Calu3 (cell line): ENCODE measurements at places on chromosomes 13 and 19. TPM values are rescaled to one million over a fixed set of nuclear protein-coding genes. Genes with fewer than 3 reads are reported as not detected.
A peak's percentile ranks its signal among the peaks of the same experiment; 100 is the strongest.

Gene LRRC63
- 0.32 and 0.38 TPM in 2 replicates for total RNA-seq

DNA sequence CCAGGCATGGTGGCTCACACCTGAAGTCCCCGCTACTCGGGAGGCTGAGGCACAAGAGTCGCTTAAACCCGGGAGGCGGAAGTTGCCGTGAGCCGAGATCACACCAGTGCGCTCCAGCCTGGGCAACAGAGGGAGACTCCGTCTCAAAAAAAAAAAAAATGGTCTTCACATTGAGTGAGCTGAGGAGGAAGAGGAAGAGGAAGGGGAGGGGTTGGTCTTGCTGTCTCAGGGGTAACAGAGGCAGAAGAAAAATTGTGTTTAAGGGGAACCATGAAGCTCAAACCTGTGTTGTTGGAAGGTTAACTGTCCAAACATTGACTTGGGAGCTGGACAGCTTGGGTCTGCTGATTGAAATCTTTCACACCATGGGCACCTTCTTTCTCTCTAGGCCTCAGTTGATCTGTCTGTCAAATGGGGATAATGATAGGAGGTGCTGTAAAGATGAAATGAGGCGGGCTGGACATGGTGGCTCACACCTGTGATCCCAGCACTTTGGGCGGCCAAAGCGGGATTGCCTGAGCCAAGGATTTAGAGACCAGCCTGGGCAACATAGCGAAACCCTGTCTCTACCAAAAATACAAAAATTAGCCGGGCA lies 9.8 kb upstream of the SLC44A2 start:
- H3K4me3 ChIP-seq, result no peak overlapping the region
- no peak overlapping the region for H3K27ac ChIP-seq
- no peak for DNase-seq

Gene ZNF491
- total RNA-seq, result 0.24 and 0.92 TPM in 2 replicates

DNA sequence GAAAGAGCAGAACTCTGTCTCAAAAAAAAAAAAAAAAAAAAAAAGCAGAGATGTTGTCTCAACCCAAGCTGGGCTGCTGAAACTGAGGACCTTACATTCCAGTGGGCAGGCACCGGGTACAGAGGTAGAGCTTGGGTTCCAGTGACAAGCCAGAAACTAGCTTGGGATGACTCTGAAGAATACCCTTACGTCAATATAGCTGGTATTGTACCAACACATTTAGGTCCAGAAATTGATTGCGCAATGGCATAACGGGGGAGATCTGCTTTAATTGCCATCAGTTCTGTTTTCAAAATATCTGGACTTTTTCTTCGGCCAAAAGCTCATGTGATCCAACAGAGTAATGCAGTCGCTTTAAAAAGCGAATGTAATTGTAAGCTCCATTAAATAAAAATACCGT lies 103.1 kb upstream of the UBL3 start:
- H3K4me1 ChIP-seq, result no peaks in the 10 kb centered on the region
- H3K27me3 ChIP-seq, result peaks cover 51% of the 10 kb centered on the region
- H3K4me3 ChIP-seq, result no peak overlapping the region
- no peak for DNase-seq
- H3K36me3 ChIP-seq, result no peaks in the 10 kb centered on the region

- no peaks in the 10 kb centered on the region for H3K36me3 ChIP-seq
- no peaks in the 10 kb centered on the region for H3K27me3 ChIP-seq
- H3K4me3 ChIP-seq, result no peak overlapping the region
- no peak for DNase-seq
- H3K27ac ChIP-seq, result no peak overlapping the region
Measured at GRCh38 chr13:71368336-71368735, 498.7 kb downstream of the DACH1 start.

DNA sequence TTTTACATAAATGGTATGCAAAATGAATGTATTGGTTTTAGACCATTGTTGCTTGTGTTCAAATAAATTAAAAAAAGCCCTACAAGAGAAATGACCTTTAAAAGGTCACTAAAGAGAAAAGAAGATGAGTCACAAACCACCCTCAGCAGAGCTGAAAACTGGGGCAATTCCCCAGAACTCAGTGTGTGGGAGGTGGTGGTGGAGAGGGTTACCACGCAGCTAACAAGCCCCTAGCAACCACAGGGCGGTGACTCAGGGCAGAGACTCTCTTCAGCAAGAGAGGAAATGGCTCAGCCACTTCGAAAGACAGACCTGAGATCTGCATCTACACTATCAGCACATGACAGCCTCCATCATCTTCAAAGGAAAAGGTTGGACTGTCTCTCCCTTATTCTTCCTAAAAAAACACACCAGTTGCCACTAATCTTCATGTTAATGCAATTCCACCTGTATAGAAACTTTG lies 29.4 kb upstream of the NDFIP2 start:
- H3K27ac ChIP-seq, result no peak overlapping the region
- no peaks in the 10 kb centered on the region for H3K27me3 ChIP-seq
- DNase-seq, result no peak
- H3K4me3 ChIP-seq, result no peak overlapping the region
- no peaks in the 10 kb centered on the region for H3K4me1 ChIP-seq
- no peaks in the 10 kb centered on the region for H3K36me3 ChIP-seq

DNA sequence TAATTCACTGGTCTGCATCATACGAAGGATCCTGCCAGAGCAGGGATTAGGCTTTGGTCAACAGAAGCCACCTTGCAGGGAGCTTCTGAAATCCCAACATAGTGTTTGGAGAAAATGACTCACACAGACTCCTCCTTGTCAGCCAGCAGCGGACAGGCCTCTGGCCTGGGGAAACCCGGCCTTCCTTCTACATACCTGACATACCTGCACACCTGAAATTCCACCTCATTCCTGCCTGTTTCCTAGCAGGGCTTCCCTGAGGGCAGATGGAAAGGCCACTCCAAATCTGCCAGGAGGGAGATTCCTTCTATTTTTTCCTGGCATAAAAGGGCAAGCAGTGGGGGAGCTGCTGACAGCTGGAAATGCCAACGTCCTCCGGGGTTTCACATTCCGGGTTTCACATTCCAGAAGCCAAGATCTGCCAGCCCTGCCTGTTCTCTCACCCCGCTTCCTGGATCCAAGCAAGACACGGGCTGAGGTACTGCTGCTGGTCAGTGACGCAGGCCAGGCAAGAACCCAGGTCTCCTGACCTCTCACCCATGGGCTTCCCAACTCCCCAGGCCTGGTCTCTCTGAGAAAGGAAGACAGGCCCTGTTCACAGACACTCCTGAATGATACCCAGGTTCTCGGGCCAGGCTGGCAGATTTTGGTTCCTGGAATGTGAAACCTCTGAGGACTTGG lies 18.2 kb upstream of the IGFL1 start:
- peak; percentile 77 for DNase-seq
- peaks cover 48% of the 10 kb centered on the region for H3K4me1 ChIP-seq
- H3K36me3 ChIP-seq, result peaks cover 12% of the 10 kb centered on the region
- peak overlapping the region; percentile 75 for H3K27ac ChIP-seq
- H3K27me3 ChIP-seq, result peaks cover 36% of the 10 kb centered on the region

DNA sequence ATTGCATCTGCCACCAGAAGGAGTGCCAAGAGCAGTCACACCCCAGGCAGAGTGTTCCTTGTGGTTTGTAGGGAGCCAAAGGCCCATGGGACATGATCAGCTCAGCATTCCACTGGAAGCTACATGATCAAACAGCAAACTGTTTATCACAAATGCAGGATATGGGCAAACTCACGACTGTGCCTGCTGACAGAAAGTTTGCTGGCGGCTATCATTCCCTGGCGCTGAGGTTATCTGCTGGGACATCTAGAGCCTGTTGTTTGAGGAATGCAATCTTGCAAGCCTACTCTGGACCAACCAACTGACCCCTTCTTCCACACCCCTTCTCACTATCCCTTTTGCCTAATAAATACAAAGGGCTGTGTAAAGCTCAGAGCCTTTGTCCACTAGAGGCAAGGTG lies 7.7 kb upstream of the ZNF613 start:
- H3K27ac ChIP-seq, result no peak overlapping the region
- H3K27me3 ChIP-seq, result no peaks in the 10 kb centered on the region
- H3K36me3 ChIP-seq, result no peaks in the 10 kb centered on the region

Gene TEKTIP1
- 1.4 and 2.7 TPM in 2 replicates for total RNA-seq

DNA sequence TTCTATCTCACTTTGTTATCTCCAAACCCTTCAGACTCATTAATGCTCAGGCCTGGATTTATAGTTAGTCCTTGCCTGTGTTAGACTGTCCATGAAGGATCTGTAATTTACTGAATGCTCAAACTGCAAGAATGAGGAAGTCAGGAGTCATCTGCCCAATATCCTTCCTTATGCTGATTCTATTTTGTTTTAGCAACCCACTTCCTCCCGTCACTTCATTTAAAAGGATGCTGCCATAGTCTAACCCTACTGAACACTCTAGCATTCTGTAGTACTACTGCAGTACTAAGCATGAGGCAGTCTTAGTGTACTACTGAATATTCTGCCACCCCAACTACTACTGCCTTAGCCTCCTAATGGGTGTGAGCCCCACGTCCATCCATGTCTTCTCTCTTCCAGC lies 1.5 kb downstream of the FCAR start:
- no peak for DNase-seq
- H3K27me3 ChIP-seq, result peaks cover 76% of the 10 kb centered on the region
- no peak overlapping the region for H3K27ac ChIP-seq
- H3K4me3 ChIP-seq, result no peak overlapping the region

DNA sequence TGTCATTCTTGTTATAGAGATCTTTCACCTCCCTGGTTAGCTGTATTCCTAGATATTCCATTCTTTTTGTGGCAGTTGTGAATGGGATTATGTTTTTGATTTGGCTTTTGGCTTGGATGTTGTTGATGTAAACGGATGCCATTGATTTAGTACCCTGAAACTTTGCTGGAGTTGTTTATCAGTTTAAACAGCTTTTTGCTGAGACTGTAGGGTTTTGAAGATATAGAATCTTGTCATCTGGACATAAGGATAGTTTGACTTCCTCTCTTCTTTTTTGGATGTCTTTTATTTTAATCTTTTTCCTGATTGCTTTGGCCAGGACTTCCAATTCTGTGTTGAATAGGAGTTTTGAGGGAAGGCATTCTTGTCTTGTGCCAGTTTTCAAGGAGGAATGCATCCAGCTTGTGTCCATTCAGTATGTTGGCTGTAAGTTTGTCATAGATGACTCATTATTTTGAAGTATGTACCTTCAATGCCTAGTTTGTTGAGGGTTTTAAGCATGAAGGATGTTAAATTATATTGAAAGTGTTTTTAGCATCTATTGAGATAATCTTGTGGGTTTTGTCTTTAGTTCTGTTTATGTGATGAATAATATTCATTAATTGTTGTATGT lies 16.8 kb downstream of the ZNF431 start:
- H3K27ac ChIP-seq, result no peak overlapping the region
- DNase-seq, result no peak
- no peaks in the 10 kb centered on the region for H3K4me1 ChIP-seq
- H3K36me3 ChIP-seq, result no peaks in the 10 kb centered on the region

Gene SH2D3A
- 62.0 and 64.0 TPM in 2 replicates for total RNA-seq

Gene SMAD9
- 1.7 and 1.8 TPM in 2 replicates for total RNA-seq

DNA sequence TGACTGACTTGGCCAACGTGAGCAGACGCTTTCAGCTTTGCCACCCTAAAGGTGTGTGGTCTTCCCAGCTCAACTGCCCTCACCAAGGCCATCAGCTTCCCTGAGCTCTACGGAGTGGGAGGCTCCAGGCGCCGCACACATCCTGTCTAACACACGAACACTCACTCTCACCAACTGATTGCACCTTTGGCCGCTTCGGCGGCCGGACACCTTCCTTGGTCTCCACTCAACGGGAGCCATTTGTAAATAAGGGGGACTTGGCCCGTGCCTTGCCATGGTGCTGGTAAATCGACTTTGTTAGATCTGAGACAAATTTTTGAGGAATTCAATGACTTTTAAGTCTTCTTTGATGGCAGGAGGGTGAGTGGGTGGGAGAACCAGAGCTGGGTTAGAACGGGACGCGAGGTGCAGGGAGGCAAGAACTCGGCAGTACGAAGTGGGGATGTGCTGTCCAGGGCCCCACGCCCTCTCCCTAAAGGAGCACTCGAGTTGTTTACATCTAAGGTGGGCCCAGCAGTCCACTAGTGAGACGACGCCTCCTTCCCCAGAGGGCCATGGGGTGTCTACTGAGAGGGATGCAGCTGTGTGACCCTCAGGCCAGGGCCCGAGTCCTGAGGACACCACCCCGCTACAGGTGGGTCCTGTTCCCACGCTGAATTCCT lies 4.4 kb downstream of the C13orf46 start:
- H3K4me3 ChIP-seq, result no peak overlapping the region
- no peaks in the 10 kb centered on the region for H3K36me3 ChIP-seq
- H3K27me3 ChIP-seq, result no peaks in the 10 kb centered on the region
- no peak overlapping the region for H3K27ac ChIP-seq

GRCh38 chr19:42285988-42286348 lies 16.0 kb upstream of the PRR19 start:
- H3K4me3 ChIP-seq, result no peak overlapping the region
- H3K27me3 ChIP-seq, result no peaks in the 10 kb centered on the region
- peaks cover 10% of the 10 kb centered on the region for H3K4me1 ChIP-seq

DNA sequence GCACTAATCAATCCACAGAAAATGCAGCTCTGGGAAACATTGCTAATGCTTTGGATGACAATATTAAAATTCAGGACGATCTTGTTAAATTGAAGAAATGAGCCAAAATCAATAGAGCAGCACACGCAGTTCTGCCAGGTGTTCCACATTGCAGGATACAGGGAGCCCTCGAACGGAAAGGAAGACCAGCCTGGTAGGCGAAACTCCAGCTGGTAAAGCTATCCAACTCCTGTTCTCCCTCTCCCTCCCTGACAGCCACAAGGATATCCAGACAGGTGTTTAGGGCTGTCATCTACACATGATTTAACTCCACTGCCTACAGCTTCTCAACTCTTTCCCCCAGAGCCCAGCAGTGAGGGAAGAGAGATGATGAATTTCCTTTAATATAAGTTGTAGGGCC lies 67.7 kb downstream of the EPSTI1 start:
- no peaks in the 10 kb centered on the region for H3K27me3 ChIP-seq
- no peak overlapping the region for H3K4me3 ChIP-seq
- no peak for DNase-seq
- no peaks in the 10 kb centered on the region for H3K36me3 ChIP-seq

Gene LAIR1
- total RNA-seq, result 0.61 and 0.83 TPM in 2 replicates

DNA sequence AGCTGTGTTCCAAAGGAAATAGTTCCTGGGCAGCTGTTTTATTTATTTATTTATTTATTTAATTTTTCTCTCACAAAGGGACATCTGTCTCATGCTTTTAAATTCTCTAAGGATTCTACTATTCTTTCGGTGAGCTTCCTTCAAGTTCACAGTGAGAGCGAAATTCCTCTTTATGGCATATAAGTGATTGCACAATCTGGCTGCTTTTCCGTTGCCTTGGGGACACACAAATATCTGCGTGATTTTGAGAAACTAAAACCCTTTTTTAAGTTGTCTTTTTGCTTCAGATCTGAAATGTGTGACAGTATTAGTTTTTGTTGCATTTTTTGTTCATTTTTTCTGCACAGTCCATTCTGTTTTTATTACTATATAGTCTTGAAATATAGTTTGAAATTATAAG lies 19.2 kb downstream of the ZNF486 start:
- H3K27me3 ChIP-seq, result no peaks in the 10 kb centered on the region
- no peaks in the 10 kb centered on the region for H3K4me1 ChIP-seq
- H3K4me3 ChIP-seq, result no peak overlapping the region
- no peaks in the 10 kb centered on the region for H3K36me3 ChIP-seq
- no peak for DNase-seq

Gene NKPD1
- total RNA-seq, result 0.64 TPM in 2 replicates

GRCh38 chr13:109093998-109094397 lies 464.6 kb downstream of the MYO16 start:
- no peak overlapping the region for H3K27ac ChIP-seq
- H3K4me3 ChIP-seq, result no peak overlapping the region
- no peaks in the 10 kb centered on the region for H3K27me3 ChIP-seq
- no peaks in the 10 kb centered on the region for H3K4me1 ChIP-seq
- no peak for DNase-seq
- H3K36me3 ChIP-seq, result no peaks in the 10 kb centered on the region

GRCh38 chr13:46008631-46009030 lies 43.9 kb downstream of the ZC3H13 start:
- peaks cover 14% of the 10 kb centered on the region for H3K36me3 ChIP-seq
- H3K27me3 ChIP-seq, result no peaks in the 10 kb centered on the region
- no peaks in the 10 kb centered on the region for H3K4me1 ChIP-seq
- no peak overlapping the region for H3K27ac ChIP-seq
- DNase-seq, result no peak
- no peak overlapping the region for H3K4me3 ChIP-seq
